ENCODE measurements at places on chromosomes 16 and 17. TPM values are rescaled to one million over a fixed set of nuclear protein-coding genes. Genes with fewer than 3 reads are reported as not detected.

- no peak overlapping the region for H3K27ac ChIP-seq
- H3K27me3 ChIP-seq: peaks cover 20% of the 10 kb centered on the region
- H3K36me3 ChIP-seq: no peaks in the 10 kb centered on the region
- H3K4me3 ChIP-seq: no peak overlapping the region
- DNase-seq: peak; percentile 9
Measured at GRCh38 chr17:79633993-79634813, 23.4 kb upstream of the RBFOX3 start.

- H3K4me3 ChIP-seq: no peak overlapping the region
- no peaks in the 10 kb centered on the region for H3K4me1 ChIP-seq
- no peak for DNase-seq
- H3K36me3 ChIP-seq: no peaks in the 10 kb centered on the region
- no peak overlapping the region for H3K27ac ChIP-seq
- peaks cover 6% of the 10 kb centered on the region for H3K27me3 ChIP-seq
Measured at GRCh38 chr16:86653285-86654006, 75.1 kb downstream of the FOXL1 start.

- no peak overlapping the region for H3K27ac ChIP-seq
- no peak overlapping the region for H3K4me3 ChIP-seq
- peaks cover 4% of the 10 kb centered on the region for H3K27me3 ChIP-seq
- H3K4me1 ChIP-seq: peaks cover 2% of the 10 kb centered on the region
Measured at GRCh38 chr16:11639925-11640899, 28.0 kb upstream of the SNN start.

Gene KIF2B
- total RNA-seq: not detected

Gene AANAT
- total RNA-seq: not detected

Gene ATP1B2
- total RNA-seq: 0.47 TPM
